ENCODE measurements at places on chromosomes 7 and 10. TPM values are rescaled to one million over a fixed set of nuclear protein-coding genes. Genes with fewer than 3 reads are reported as not detected.

The MUC12 gene
- 2.0 TPM for polyA plus RNA-seq

The ENO4 gene
- polyA plus RNA-seq = 0.36 TPM

The CFTR gene
- polyA plus RNA-seq = 0.13 TPM

The SLC26A3 gene
- polyA plus RNA-seq = not detected

DNA sequence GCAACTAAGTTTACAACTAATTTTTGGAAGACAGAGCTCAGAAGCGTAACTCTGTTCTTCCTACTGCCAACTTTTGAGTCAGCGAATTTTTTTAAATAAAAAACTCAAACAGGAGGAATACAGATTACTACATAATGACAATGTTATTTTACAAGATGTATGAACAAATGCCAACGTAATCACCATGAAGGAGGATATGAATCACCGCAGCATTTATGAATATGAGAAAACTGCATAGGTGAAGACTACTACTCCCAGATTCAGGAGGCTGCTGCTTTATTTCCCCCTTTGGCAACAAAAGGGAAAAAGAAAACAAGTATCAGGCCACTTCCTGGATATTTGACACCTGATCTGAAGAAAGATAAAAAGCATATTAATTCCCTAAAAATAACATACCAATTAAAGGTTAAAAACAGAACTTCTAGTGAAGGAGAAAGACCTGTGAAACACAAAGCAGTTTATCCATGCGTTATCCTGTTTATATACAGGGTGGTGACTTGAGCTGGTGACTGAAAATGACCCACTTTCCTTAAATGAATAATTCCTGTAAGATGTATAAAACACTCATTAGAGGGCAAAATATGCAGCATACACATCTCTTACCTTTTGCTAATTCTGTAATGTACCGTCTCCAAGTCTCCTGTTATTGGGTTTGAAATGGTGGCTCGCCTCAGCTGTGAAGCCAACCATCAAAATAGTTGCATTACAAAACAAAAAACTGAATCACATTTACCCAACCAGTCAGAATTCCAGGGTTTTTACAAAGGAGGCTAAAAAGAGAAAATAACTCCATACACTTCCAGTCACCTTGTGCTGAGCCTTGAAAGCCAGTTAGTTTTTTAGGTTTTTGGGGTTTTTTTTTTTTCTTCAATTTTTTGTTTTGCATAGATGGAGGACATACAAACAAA lies 52.0 kb downstream of the P4HA1 start:
- DNase-seq = no peak

- no peak for DNase-seq
These were observed 6.9 kb upstream of the MRPS24 start for GRCh38 chr7:43876241-43876640.

GRCh38 chr10:74917481-74918077 lies 91.2 kb downstream of the KAT6B start:
- DNase-seq = peak; percentile 44

GRCh38 chr10:18100669-18101068 lies 39.6 kb upstream of the CACNB2 start:
- no peak for DNase-seq

DNA sequence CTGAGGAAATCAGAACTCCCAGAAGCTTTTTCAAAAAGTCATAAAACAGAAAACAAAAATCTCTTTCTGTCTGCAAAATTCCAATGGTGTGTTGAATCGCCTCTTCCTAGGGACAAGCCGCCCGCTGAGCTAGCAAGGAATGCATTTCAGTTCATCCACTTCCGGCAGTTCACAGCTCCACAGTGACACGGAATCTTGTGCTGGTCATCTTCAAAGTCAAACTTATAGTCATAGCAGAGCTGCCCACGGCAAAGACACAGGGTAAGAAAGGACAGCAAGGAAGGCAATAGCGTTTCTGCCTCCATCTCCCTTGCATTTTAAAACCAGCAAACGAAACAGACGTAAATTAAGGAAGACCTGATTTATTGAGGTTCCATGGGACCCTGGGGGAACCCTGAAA lies 111.2 kb downstream of the GALNT11 start:
- no peak for DNase-seq

DNA sequence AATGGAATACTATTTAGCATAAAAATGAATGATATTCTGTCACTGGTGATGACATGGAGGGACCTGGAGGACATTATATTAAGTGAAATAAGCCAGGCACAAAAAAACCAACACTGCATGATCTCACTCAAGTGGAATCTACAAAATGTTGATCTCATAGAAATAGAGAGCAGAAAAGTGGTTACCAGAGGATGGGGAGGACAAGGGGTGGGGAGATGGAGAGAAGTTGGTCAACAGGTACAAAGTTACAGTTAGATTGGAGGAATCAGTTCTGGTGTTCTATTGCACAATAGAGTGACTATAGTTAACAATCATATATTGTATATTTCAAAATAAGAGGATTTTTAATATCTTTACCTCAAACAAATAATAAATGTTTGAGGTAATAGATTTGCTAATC lies 24.7 kb upstream of the SLC18A3 start:
- DNase-seq = no peak

GRCh38 chr10:3835770-3836169 lies 50.8 kb upstream of the KLF6 start:
- DNase-seq = no peak
